ENCODE measurements at places on chromosomes 16 and 17. TPM values are rescaled to one million over a fixed set of nuclear protein-coding genes. Genes with fewer than 3 reads are reported as not detected.
A peak's percentile ranks its signal among the peaks of the same experiment; 100 is the strongest.

The KRTAP9-8 gene
- total RNA-seq = not detected

The NFAT5 gene
- 30.7 TPM for total RNA-seq

DNA sequence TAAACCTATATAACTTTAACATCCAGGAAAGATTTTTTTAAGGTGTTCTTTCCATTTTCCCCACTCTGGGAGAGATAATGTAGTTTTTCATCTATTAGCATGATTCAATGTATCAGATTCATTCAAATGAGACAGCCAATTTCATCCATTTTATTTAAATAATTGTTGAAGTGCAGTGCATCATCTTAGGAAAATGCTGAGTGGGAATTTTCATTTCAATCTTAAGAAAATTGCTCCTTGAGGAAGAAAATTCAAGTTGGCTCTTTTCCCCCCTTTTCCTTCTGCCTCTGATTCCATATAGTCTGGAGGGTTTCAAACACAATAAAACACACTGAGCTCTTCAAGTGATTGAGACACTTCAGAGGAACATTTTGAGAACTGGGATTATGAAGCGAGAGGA, 3.4 kb upstream of the KCNJ16 start:
- peaks cover 20% of the 10 kb centered on the region for H3K4me1 ChIP-seq
- H3K4me3 ChIP-seq = no peak overlapping the region
- H3K27me3 ChIP-seq = no peaks in the 10 kb centered on the region
- H3K36me3 ChIP-seq = no peaks in the 10 kb centered on the region
- no peak overlapping the region for H3K27ac ChIP-seq

- no peaks in the 10 kb centered on the region for H3K4me1 ChIP-seq
- H3K36me3 ChIP-seq = no peaks in the 10 kb centered on the region
- no peak overlapping the region for H3K4me3 ChIP-seq
- H3K27me3 ChIP-seq = no peaks in the 10 kb centered on the region
- no peak for DNase-seq
These were observed 1013.8 kb upstream of the EEF2KMT start for GRCh38 chr16:6111390-6111789.

DNA sequence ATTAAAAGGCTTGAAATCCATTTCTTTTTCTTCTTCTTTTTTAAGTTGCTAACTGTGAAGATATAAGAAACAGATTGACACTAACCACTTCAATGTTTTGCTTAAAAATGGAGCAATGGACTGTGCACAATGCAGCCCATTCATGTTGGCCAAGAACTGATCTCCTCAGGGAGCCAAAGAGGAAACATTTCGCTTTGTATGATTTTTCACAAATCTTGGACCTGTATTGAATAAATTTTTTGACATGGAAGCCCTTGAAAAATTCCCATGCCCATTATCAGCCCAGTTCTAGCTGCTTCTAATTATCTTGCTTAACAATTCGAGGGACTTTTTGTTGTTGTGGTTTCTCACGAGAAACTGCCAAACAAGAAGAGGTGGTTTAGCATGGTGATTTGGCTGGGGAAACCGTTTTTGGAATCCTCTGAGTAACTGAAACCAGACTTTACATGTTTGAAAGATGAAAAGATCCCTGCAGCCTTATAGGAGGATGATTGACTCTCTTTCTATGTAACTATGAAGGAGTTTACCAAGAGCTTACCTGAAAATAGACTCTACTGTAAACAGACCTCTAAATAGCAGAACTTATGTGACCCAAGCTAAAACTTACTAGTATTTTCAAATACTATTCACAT, 1389.4 kb upstream of the GOT2 start:
- H3K4me3 ChIP-seq = no peak overlapping the region
- no peaks in the 10 kb centered on the region for H3K4me1 ChIP-seq
- H3K27ac ChIP-seq = no peak overlapping the region
- no peaks in the 10 kb centered on the region for H3K27me3 ChIP-seq
- no peaks in the 10 kb centered on the region for H3K36me3 ChIP-seq

- no peaks in the 10 kb centered on the region for H3K27me3 ChIP-seq
- no peak for DNase-seq
- no peak overlapping the region for H3K27ac ChIP-seq
- H3K4me1 ChIP-seq = peaks cover 11% of the 10 kb centered on the region
- H3K4me3 ChIP-seq = no peak overlapping the region
These were observed 2.0 kb downstream of the TNK1 start for GRCh38 chr17:7382901-7383300.

GRCh38 chr17:66679631-66680517, 155.0 kb upstream of the CACNG5 start:
- no peak overlapping the region for H3K27ac ChIP-seq
- no peak overlapping the region for H3K4me3 ChIP-seq
- H3K36me3 ChIP-seq = no peaks in the 10 kb centered on the region
- H3K27me3 ChIP-seq = no peaks in the 10 kb centered on the region
- no peak for DNase-seq
- H3K4me1 ChIP-seq = peaks cover 8% of the 10 kb centered on the region

DNA sequence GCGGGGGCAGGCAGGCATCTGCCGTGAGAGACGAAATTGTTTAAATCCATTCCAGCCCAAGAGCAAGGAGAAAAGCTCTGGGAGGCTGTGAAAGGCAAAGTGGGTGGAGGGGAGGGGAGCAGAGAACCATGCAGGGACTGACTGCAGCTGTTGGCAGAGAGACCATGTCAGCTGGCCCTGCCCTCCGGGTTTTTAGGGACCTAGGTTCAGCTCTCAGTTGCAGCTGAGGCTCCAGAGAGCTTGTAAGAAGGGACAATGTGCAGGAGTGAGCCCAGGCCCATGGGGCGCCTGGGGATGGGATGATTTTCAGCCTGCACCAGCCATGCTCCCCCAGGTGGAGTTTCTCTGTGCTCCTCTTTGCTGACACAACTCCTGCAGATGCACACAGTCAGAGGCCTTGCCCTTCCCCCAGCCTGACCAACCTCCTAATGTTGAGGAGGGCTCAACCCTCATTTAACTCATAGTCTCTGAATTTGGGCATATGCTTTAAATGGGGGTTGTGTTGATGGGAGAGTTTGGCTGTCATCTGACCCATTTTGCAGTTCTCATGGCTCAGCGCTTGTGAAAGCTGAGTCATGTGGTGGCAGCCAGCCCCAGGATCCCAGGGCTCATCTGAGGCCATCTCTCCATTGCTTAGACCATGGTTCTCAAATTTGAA, 70.9 kb downstream of the PLXDC1 start:
- no peak for DNase-seq
- H3K27me3 ChIP-seq = peaks cover 3% of the 10 kb centered on the region
- no peaks in the 10 kb centered on the region for H3K4me1 ChIP-seq
- no peaks in the 10 kb centered on the region for H3K36me3 ChIP-seq
- no peak overlapping the region for H3K27ac ChIP-seq

DNA sequence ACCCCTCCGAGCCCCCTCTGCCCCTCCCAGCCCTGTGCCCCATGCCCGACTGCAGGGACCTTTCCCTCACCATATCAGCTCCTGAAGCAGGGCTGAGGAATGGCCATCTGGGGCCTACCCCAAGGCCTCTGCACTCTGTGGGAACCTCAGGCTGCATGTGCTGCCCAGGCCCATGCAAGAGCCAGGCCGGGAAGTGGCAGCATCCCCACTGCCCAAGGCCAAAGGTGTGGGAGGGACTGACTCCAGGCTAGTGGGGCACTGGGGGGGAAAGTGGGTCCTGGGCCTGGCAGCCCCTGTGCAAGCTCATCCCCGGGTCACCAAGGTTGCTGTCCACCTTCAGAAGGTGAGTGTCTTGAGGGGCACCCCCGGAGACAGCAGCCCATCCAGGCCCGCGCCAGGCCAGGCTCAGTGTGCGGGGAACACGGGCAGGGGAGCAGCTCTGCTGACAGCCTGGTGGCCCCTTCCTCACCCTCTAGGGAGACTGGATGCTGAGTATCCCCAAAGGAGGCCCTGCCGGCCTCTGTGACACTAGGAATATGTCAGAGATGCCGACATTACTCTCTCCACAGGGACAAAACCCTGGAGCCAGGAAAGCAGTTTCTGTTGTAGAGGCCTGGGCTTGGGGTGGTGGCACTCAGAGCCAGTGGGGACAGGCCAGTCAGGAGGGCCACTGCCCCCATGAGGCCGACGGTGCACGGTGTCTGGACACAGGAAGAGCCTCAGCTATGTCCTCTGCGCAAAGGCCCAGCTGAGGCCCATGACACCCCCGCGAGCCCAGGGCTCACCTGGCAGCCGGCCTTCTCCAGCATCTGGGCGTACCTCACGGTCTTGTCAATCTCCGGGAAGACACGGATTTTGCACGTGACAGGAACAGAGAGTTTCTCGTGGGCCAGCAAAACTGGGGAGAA, 3.3 kb downstream of the DUS1L start:
- no peak for DNase-seq
- H3K36me3 ChIP-seq = no peaks in the 10 kb centered on the region
- H3K4me1 ChIP-seq = peaks cover 12% of the 10 kb centered on the region
- H3K27me3 ChIP-seq = no peaks in the 10 kb centered on the region
- no peak overlapping the region for H3K4me3 ChIP-seq

GRCh38 chr17:74768069-74768762, 7.9 kb downstream of the NAT9 start:
- peaks cover 59% of the 10 kb centered on the region for H3K4me1 ChIP-seq
- no peaks in the 10 kb centered on the region for H3K36me3 ChIP-seq
- no peak for DNase-seq
- H3K4me3 ChIP-seq = no peak overlapping the region
- H3K27ac ChIP-seq = peak overlapping the region; percentile 14
